GM04504 (cell line): ENCODE measurements at places on chromosomes 3 and 15.

DNA sequence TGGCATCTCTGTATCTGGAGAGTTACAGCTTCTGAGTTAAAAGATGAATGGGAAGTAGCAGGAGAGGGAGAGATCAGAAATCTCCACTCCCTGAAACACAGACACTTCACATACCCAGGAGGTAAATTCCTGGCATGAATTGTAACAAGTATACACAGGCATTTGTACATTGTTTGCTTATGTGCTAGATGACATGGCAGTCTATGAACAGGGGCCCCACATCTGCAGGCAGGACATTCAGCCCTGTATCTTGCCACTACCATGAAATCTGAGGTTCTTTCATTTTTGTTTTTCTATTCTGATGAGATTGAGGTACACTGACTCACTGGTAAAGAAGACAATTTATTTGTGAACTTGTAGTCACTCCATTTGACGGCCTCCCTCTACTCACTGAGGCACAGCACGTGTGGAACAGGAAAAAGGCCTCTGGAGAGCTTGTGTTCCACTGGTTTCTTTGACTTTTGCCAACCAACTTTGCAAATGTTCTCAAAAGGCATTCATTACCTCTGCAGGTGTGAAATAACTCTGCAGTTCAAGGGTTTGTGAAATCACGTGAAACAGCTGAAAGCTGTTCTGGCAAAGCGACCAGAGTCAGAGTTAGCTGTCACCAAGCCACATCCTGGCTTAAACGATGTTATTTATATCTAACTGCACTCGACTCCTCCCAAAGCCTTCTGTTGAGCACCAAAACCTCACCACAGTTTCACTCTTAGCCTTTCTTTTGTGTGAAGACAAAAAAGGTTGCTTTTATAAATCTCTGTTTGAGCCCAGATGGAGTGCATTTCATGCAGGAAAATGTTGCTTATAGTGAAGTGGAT, 401.3 kb upstream of the CFAP20DC start:
- DNase-seq, result no peak

DNA sequence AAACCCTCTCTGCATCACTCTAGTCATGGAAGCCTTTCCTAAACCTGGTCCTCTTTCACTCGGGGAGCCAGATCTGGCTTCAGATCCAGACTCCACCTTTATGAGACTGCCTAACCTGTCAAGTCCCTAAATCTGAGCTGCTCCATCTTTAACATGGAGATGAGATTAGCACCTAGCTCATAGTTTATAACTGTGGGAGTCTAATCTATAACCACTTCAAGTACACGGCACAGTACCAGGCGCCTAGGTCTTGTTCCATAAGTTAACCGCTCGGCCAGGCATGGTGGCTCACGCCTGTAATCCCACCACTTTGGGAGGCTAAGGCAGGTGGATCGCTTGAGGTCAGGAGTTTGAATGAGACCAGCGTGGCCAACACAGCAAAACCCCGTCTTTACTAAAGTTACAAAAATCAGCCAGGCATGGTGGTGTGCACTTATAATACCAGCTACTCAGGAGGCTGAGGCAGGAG, 30.3 kb downstream of the TPM1 start:
- DNase-seq, result no peak

DNA sequence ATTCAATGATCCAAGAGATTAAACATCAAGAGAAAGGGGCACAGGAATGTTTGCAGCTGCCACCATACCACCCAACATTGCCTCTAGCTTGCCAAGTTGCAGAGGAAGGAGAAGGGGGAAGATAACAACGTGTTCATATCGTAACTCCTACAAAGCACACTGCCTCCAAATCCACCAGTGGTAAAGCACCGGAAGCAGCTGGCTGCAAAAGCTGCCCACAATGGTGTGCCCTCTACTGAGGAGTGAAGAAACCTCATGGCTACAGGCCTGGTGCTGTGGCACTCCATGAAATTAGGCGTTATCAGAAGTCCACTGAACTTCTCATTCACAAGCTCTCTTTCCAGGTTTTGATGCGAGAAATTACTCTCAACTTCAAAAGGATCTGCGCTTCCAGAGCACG, 263.9 kb upstream of the STT3B start:
- no peak for DNase-seq

- DNase-seq, result no peak
These were observed at the start of gene PIGZ for GRCh38 chr3:196968233-196969133. Gene PIGZ (minus strand): TSS chr3:196968833. CDS start chr3:196952031, 16,802 bp downstream.

- no peak for DNase-seq
These were observed 126.2 kb downstream of the KLF13 start for GRCh38 chr15:31452595-31453557.

GRCh38 chr3:34263101-34263621, 464.7 kb downstream of the PDCD6IP start:
- DNase-seq, result no peak

DNA sequence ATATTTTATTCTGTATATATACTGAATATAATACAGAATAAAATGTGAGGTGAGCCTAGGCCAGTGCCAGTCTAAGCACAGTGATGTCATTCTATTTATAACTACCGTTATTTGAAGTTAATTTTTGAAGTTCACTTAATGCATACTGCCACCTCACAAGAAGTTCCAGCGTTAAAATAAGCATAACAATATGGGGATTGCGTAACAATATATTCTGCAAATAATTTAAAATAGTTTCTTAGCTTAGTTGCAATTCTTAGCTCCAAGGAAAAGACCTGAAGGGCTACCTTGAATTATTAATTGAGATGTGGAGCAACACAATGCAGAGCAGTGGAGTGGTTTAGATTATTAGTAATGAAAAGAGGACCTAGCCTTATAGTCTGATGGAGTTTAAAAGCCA, 390.5 kb upstream of the ROBO1 start:
- no peak for DNase-seq

DNA sequence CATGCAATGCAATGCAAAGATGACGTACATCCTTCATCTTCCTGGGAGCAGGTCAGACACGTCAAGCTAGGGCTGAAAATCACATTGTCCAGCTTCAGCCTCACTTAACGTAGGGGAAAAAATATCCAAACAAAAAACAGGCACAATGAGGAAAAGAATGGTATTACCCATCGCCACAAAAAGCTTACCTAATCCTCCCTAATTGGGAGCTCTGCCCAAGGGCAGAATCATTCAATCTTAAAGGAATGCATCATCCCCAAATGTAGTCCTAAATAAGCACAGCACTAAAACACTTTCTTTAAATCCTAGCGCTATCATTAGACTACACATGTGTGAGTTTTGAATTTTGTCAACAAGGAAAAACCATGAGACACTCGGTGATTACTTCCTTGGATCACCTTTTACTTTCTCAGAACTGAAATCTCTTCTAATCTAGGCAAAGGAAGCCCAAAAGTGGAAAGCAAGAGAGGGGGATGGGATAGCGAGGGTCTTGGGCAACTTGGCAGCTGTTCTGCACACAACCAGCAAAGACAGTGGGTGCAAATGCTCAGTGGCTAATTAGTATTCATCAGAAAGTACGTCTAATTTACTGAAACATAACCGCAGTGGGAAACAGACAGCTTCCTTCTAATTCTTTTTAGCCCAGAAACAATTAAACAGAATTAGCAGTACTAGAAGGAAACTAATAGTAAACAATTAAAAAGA, 87.4 kb downstream of the ADAMTS9 start:
- DNase-seq, result no peak

GRCh38 chr3:27577504-27577903, 93.3 kb upstream of the SLC4A7 start:
- no peak for DNase-seq

DNA sequence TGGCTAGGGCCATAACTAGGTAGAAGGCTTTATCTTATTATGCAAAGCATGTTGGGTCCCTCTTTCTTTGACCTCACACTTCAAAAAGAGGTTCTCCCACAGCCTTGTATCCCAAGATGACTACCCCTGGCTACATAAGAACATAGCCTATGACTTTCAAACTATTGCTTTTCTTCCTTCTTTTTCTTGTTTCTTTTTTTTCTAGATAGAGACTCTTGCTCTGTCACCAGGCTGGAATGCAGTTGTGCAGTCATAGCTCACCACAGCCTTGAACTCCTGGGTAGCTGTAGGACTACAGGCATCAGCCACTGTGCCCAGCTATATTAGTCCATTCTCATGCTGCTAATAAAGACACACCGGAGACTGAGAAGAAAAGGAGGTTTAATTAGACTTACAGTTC, 47.2 kb downstream of the DIPK2A start:
- DNase-seq, result peak; percentile 46

DNA sequence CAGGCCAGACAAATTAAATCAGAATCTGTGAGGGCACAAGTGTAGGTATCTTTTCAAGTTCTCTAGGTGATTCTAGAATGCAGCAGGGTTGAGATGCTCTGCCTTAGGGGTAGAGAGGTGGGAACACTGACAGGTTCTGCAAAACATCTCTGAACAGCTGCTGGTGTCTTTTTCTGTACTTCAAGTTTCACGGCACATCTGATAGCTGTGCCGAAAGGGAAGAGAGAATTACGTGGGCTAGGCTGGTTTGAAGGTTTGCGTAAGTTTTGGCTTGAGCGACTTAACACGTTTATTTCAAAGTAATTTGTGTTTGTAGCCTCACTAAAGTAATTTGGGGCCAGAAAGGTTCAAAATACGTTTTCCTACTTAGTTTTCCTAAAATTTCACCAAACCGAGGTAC, 22.5 kb downstream of the PXK start:
- no peak for DNase-seq
